Epithelial cell of esophagus (primary cell): ENCODE measurements at places on chromosomes 2 and 18.

DNA sequence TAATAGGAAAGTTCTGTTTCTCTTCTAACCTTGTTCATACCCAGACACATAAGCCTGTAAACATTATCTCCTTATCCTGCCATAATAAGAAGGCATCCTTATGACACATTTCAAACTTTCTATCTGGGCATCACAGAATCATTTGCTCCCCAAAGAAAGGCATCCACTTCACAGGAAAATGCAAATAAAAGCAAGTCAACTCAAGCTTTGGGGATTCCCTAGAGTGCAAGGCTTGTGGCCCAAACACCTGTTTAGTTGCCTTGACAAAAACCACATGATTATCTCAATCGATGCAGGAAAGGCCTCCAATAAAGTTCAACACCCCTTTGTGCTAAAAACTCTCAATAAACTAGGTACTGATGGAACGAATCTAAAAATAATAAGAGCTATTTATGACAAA is 195.7 kb upstream of the GALNT5 start:
- DNase-seq: no peak

DNA sequence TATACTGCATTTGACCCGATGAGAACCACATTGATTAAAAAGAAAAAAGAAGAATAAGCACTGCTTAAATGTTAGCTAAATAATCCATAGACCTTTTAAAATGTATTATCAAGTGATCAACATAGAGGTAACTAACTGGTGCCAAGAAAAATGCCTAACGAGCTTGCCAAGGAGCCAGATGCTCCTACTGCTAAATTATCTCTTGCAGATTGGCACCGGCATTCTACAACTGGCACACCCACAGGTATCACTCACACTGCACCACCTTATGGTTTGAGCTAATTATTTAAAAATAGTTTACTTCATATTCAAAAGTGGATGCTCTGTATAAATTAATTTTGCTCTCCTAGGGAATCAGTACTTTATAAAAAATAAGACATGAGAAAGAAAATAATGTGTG is 341.6 kb upstream of the CDH7 start:
- no peak for DNase-seq

GRCh38 chr2:46167406-46167805 is 129.8 kb upstream of the EPAS1 start:
- DNase-seq: peak; percentile 53

DNA sequence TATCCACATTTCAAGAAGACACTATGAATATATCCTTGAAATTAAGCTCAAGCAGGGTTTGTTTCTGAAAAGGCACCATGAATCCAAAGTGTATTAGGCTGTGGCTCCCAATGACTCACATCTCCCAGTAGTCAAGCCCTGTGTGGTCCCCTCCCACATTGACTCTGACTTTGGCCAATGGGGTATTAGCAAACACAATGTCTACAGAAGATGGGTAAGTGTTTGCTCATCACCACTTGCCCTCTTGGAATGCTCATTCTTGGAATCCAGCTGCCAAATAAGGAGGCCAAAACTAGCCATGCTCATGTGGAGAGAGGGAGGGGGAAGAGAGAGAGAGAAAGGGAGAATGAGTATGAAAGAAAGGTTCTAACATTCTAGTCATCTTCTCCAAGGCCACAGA is 490.0 kb downstream of the TXNL1 start:
- peak; percentile 80 for DNase-seq

DNA sequence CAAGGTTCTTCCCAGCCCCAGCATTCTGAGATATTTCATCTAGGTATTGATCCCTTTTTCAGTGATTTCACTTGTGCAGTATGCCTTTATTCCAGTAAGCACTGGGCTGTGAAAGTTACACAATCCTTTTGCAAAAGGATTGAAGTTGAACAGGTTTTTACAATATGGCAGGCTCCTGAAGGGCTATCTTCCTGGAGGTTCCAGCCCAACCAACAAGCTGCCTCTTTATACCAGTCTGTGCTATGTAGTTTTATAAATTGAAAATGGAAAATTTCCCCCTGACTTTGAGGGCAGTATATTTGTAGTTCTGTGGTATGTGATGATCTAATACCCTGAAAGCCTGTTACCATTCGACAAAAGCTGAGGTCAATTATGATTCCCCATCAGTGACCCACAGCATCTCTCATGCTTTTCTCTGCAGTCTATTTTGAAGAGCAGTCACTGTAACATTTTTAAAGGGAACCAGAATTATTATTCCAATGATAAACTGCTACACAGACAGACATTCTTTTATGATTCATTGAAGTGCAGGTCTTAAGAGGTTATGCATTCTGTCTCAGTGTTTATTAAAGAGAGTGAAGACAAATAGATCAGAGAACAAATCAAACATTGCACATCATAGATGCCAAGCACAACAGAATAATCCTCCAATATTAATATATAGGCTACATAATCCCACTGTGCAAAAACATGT is 35.2 kb upstream of the STPG4 start:
- DNase-seq: peak; percentile 74

- DNase-seq: peak; percentile 59
Observed at GRCh38 chr2:197097578-197098366, 171.3 kb upstream of the PGAP1 start.

DNA sequence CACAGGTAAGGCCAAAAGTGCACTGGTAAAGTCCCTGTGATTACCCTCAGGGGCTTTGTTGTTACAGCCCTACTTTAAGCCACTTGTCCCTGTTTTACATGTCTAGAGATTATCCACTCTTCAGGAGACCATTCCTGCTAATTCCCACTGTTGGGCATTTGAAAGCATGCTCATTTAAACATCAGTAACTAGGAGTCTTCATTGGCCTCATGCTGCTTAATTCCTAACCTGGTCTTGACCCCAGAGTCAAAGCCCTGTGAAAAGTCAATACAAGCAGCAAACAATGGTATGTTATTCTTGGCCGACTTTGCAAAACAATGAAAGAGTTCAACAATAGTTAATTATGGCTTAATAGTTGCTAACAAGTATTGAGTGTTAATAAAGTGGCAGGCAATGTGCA is 23.2 kb downstream of the AFF3 start:
- DNase-seq: no peak

DNA sequence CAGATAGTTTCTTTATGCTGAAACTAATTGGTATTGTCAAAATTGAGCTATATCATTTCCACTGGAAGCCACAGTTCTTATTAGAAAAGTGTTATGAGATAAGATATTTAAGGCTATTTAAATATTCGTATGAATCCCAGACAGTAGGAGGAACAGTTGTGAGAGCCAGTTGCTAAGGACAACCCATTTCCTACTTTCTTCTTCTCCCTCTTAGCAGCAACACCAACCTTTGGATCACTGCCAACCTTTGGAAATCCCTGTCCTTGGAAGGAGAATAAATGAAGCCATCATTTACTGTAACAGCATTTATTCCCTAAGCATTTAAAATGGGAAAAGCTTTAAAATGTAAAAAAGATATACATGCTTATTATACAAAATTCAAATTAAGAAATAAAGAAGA is 85.8 kb downstream of the PLCL1 start:
- DNase-seq: peak; percentile 5

GRCh38 chr2:9165625-9166024 is 41.0 kb upstream of the ASAP2 start:
- DNase-seq: peak; percentile 60

DNA sequence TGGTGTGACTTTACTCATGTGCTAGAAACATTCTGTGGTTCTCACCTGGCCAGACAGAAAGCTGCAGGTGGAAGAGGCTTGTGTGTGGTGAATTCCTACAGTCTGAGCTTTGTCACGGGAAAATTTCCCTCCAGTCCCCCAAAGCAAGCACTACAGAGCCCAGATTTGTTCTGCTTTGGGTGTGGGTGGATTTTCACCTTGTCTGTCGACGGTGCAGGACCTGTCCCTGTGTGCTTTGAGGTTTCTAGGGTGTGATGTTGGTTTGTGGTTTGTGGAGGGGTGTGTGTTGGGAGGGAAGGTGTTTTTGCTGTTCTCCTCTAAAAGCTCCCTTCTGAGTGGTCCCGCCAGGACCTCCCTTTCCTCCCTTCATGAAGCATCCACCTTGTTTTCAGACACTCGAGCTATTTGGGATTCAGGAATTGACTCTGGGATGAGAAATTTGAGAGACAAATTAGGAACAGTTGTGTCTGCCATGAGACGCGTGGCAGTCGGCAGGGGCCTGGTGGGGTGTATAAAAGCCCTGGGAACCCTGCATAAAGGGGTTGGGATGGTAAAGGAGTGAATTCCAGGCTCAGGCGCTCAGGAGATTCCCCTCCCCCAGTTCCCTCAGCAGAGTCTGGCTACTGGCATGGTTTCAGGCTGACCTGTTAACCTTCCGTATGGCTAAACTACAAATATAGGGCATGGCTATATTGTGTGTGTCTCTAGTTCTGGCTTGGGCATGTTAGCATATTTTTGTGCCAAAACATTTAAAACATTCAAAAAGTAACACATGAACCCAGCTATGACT is 65.5 kb downstream of the DGKD start:
- no peak for DNase-seq

- no peak for DNase-seq
Observed at GRCh38 chr2:95061601-95062183, 36.2 kb downstream of the MAL start.

DNA sequence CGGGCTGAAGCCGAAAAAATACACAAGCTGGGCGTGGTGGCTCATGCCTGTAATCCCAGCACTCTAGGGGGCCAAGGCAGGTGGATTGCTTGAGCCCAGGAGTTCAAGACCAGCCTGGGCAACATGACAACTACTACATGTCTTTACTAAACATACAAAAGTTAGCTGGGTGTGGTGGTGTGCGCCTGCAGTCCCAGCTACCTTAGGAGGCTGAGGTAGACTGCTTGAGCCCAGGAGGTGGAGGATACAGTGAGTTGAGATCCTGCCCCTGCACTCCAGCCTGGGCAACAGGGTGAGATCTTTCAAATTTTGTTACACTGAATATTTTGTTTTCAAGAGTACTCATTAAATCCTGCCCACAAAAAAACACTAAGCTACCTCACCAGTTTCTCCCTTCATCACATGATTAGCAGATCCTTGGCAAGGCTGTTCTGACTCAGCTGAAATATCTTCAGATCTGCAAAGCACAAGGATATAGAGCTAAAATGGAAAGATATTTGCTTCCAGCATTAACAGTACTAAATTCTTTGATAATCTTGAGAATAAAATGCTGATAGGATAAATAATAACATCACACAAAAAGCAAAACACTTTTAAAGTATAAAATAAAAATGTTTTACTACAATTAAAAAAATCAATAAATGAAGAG is 28.2 kb upstream of the MCM6 start:
- peak; percentile 39 for DNase-seq

DNA sequence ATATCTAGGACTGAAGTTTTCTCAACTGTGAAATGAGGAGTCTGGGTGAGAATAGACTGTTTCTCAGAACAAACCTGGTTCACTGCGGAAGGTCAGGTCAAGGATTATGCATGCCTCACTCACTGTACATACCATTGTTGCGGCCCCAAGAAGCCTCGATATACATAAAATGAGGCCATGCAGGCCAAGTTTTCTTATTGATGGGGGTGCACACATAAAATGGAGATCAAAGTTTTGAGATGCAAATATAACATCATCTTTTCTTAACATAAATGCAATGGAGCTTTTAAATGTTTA is 1366.1 kb upstream of the CELF4 start:
- DNase-seq: no peak

- DNase-seq: no peak
Observed at GRCh38 chr2:167814881-167815718, 432.3 kb downstream of the STK39 start.
